A549 treated with CpdA at 1 μM for 4 hours (cell line): ENCODE measurements at places on chromosomes 7 and 10. TPM values are rescaled to one million over a fixed set of nuclear protein-coding genes. Genes with fewer than 3 reads are reported as not detected.

Gene HYCC1
- 16.1 to 28.0 TPM (median 17.4 TPM) in 5 replicates for total RNA-seq

Gene TFR2
- 2.6 to 3.4 TPM (median 2.9 TPM) in 5 replicates for total RNA-seq

Gene CCDC136
- total RNA-seq: 1.8 to 3.7 TPM (median 2.2 TPM) in 5 replicates

Gene JCAD
- total RNA-seq: 7.0 to 8.1 TPM (median 7.7 TPM) in 5 replicates

Gene NRAP
- total RNA-seq: not detected in 5 replicates

Gene CPA2
- 0.08 to 0.20 TPM (median 0.09 TPM) in 3 of 5 replicates, not detected in the others for total RNA-seq

Gene RET
- 0.40 to 0.74 TPM (median 0.50 TPM) in 5 replicates for total RNA-seq

Gene AKR1D1
- total RNA-seq: not detected in 5 replicates

Gene KLF14
- 0.03 to 0.06 TPM (median 0.05 TPM) in 3 of 5 replicates, not detected in the others for total RNA-seq

Gene DLX5
- not detected in 5 replicates for total RNA-seq

Gene EGR2
- 0.28 to 0.60 TPM (median 0.35 TPM) in 5 replicates for total RNA-seq

Gene ASB4
- total RNA-seq: 0.10 to 0.44 TPM (median 0.23 TPM) in 5 replicates

Gene ZNF107
- 2.3 to 3.9 TPM (median 2.6 TPM) in 5 replicates for total RNA-seq

Gene PCDH15
- total RNA-seq: not detected in 5 replicates

Gene C7orf57
- 0.26 to 0.61 TPM (median 0.37 TPM) in 5 replicates for total RNA-seq

Gene FAM237B
- total RNA-seq: not detected in 5 replicates

Gene CPED1
- 0.01 TPM in 1 of 5 replicates, not detected in the others for total RNA-seq

Gene VGF
- total RNA-seq: 9.0 to 22.7 TPM (median 16.6 TPM) in 5 replicates

Gene PRSS37
- not detected in 5 replicates for total RNA-seq

Gene PNLIPRP3
- total RNA-seq: not detected in 5 replicates

Gene CLDN4
- total RNA-seq: 3.2 to 7.0 TPM (median 4.9 TPM) in 5 replicates

Gene ORC5
- 23.9 to 31.6 TPM (median 28.8 TPM) in 5 replicates for total RNA-seq

Gene FZD8
- total RNA-seq: 5.0 to 9.2 TPM (median 8.6 TPM) in 5 replicates

Gene SPDYE16
- total RNA-seq: not detected in 5 replicates

Gene SPDYE2B
- not detected in 5 replicates for total RNA-seq

Gene PON1
- total RNA-seq: 0.14 to 0.59 TPM (median 0.45 TPM) in 5 replicates

Gene NEUROD6
- total RNA-seq: not detected in 5 replicates

Gene PRLHR
- total RNA-seq: not detected in 5 replicates

Gene KLLN
- 0.50 to 0.63 TPM (median 0.59 TPM) in 5 replicates for total RNA-seq

Gene CDC14C
- not detected in 5 replicates for total RNA-seq

Gene RAB19
- not detected in 5 replicates for total RNA-seq

Gene ARL4A
- 42.5 to 45.5 TPM (median 44.9 TPM) in 5 replicates for total RNA-seq

Gene SPDYE8
- not detected in 5 replicates for total RNA-seq

Gene OR6V1
- not detected in 5 replicates for total RNA-seq

Gene C10orf67
- 0.05 to 0.22 TPM (median 0.10 TPM) in 3 of 5 replicates, not detected in the others for total RNA-seq

Gene FEZF1
- total RNA-seq: not detected in 5 replicates

Gene SLC26A5
- not detected in 5 replicates for total RNA-seq

Gene NYAP1
- 0.77 to 1.3 TPM (median 1.2 TPM) in 5 replicates for total RNA-seq

Gene GJD4
- 0.09 TPM in 1 of 5 replicates, not detected in the others for total RNA-seq

Gene TWIST1
- total RNA-seq: 1.4 to 4.2 TPM (median 3.6 TPM) in 5 replicates

Gene UFSP1
- 4.7 to 7.2 TPM (median 5.4 TPM) in 5 replicates for total RNA-seq

Gene ANKRD1
- 4.4 to 8.4 TPM (median 6.5 TPM) in 5 replicates for total RNA-seq

Gene DRGX
- total RNA-seq: not detected in 5 replicates

Gene NPC1L1
- total RNA-seq: 0.05 to 0.13 TPM (median 0.06 TPM) in 4 of 5 replicates, not detected in the other

Gene FAM25A
- 1.1 TPM in 1 of 5 replicates, not detected in the others for total RNA-seq

Gene PDZD7
- total RNA-seq: 0.44 to 1.2 TPM (median 0.77 TPM) in 5 replicates

Gene BAG3
- 111 to 166 TPM (median 144 TPM) in 5 replicates for total RNA-seq
